ENCODE measurements at places on chromosomes 4 and X. TPM values are rescaled to one million over a fixed set of nuclear protein-coding genes. Genes with fewer than 3 reads are reported as not detected.

DNA sequence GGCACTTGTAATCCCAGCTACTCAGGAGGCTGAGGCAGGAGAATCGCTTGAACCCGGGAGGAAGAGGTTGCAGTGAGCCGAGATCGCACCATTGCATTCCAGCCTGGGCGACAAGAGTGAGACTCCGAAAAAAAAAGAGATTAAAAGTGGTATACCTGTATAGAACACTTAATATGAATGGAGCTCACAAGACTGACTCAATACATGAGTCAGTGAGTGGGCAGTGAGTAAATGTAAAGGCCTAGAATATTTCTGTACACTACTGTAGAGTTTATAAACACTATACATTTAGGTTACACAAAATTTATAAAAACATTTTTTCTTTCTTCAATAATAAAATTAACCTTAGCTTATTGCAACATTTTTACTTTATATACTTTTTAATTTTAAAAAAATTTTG, 93.8 kb downstream of the CENPC start:
- DNase-seq = peak; percentile 68

GRCh38 chr4:10129196-10130177, 12.9 kb upstream of the WDR1 start:
- peak; percentile 50 for DNase-seq

DNA sequence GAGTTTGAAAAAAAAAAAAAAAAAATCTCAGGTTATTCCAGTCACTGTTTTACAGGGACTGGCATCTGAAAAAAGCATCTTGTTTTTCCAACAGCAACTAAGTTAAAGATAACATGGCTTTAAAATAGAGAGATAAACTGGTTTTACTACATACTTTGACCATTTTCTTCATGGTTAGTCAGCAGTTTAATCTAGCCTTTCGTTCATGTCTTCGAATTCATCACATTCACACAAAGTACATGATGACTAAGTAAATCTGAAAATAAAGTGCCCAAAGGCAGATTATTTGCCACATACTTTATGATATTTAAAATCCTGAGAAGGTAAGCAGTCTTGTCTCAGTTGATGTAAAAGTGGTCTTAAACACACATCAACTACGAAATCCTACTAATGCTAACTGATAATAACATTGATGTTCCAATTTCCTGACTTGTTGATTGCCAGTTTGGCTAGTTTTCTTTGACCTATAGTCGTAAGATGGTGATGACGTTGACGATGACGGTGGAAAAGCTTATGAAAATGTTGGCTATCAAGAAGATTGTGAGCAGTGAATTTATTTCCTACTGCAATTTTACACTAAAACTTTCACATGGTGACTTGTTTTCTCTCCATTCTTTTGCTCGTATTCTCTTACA, 540.5 kb upstream of the BOD1L1 start:
- DNase-seq = peak; percentile 83

DNA sequence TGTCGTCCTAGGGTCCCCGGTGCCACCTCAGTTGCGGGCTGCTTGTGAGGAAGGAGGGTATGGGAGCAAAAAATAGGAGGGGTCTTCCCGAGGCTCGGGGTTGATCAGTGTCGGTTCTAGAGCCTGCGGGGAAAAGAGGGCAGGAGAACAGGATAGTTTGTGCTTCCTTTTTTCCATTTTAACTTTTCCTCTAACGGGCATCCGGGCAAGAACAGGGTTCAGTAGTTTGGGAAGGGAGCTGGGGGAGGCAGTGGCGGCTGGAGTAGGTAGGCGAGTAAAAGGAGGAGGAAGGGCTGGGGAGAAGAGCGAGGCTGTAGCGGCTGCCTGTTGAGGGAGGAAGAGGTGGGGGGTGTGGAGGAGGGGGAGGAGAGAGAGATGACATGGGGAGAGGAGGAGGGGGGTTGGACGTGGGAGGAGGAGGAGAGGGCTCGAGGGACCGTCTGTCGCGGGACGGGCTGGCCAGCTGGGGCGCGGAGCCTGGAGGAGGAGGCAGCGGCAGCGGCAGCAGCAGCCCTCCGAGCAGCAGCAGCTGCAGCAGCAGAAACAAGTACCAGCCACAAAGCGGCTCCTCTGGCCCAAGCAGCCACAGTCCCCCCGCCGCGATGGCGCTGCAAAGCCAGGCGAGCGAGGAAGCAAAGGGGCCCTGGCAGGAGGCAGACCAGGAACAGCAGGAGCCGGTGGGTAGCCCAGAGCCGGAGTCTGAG, at the start of gene SLC16A2:
SLC16A2 (plus strand) TSS at position 458 of the 704 bp plus-strand sequence; CDS start at position 603, 145 bp downstream.
- DNase-seq = peak; percentile 72

DNA sequence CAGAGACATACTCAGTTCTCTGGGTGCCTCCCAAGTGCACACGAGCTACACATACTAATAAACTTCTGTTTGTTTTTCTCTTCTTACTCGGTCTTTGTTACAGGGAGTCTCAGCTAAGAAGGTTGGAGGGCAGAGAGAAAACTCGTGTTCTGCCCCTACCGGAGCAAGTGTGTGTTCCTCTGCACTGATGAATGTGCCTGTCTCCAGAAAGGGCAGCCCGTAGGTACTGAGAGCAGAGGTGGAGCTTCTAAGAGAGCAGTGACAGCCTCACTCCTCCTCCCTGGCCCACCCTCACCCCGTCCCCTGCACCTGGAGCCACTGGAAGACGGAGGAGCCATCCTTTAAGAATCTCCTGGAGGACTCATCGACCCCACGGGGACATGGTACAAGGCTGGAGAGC, 67.6 kb downstream of the MTNR1A start:
- no peak for DNase-seq

DNA sequence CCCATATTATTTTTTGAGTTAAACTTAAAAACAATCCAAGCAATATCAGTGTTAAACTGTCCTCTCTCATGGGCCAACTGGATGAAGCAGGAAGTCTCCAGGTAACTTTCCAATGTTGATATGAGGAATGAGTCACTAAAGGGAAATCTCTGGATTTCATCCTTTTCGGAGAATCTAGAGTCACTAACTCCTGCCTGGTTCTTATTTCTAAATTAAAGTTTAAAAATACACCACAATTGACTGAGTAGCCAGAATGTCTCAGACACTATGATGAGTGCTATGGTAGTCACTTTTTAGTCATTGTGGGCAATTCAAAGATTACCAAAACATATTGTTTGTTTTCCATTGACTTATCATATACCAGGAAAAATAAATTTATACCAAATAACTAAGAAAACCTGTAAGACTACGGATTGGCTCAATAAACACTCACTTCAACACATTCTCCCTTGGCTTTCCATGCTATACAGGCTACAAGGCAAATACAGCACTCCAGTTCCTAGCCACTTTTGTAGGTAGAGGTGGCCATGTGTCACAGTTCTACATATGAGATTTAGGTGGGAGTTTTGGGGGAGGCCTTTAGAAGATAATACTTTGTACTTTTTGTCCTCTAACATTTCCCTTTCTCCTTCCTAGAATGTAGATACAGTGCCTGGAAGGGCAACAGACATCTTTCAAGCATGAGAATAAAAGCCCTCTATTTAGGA, 8.6 kb downstream of the SLC9B2 start:
- DNase-seq = peak; percentile 62

GRCh38 chr4:26715636-26716242, 131.9 kb downstream of the TBC1D19 start:
- DNase-seq = no peak

GRCh38 chr4:128601991-128602695, 207.4 kb upstream of the JADE1 start:
- DNase-seq = no peak

DNA sequence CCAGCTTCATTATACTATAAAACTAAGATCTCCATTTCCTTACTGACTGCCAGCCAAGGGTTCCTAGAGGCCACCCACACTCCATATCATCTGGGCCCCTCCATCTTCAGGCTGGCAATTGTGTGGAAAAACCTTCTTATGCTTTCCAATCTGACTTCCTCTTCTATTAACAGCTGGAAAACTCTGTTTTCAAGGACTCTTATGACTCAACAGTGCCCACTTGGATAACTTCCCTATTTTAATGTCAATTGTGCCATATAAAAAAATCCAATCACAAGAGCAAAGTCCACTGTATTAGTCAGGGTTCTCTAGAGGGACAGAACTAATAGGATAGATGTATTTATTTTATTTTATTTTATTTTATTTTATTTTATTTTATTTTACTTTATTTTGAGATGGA, 41.0 kb upstream of the CPEB2 start:
- DNase-seq = no peak

DNA sequence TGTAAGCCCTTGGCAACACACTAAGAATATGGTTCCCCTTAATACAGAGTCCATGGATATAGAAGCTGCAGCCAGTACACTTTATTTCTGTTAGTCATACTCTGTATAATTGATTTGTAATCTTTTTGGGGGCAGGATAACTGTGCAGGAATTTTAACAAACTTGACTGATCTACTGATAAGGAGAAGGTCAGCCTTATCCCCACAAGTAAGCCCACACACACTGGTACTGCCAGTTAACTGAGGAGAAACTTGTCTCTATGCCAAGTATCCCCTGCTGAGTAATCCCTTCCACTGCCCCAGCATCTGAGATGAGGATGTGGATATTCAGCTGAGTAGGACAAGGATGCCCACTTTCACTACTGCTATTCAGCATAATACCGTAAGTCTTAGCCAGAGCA, 154.9 kb upstream of the CXXC4 start:
- no peak for DNase-seq

DNA sequence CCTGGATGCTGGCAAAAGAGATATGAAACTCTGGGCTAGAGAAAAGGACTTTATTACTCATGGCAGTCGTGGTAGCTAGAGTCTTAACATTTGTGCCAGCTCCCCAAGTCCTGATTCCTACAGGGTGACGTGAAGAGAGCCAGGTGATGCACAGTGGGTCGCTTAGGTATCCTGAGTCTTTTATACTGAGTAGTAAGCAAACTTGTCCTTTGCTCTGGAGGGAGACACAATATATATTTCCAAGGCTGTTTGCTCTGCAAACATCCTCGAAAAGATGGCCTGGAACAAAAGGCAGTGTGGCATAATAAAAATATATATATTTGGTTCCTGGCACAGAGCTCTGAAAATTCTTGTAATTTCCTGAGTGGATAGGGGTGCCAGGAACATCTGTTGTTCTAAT, 23.0 kb downstream of the ZNF81 start:
- DNase-seq = no peak

DNA sequence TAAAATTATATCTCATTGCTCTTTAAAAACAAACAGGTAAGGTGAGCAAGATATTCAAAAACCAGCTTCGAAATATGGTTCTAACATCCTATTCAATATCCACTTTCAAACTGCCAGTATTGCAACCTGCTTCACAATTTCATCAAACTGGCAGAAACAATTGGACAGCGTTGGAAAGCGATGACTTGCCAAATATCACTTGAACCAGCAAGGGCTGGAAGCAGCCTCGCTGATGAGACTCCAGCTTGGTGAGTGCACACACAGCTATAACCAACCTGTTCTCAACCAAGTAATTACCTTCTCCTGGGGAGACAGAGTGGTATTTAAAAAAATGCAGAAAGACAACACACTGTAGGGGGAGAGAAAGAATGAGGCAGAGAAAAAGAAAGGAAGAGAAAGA, 155.8 kb upstream of the RAI2 start:
- no peak for DNase-seq

- DNase-seq = no peak
Observed at GRCh38 chr4:167774646-167775045, 317.7 kb upstream of the ANXA10 start.

DNA sequence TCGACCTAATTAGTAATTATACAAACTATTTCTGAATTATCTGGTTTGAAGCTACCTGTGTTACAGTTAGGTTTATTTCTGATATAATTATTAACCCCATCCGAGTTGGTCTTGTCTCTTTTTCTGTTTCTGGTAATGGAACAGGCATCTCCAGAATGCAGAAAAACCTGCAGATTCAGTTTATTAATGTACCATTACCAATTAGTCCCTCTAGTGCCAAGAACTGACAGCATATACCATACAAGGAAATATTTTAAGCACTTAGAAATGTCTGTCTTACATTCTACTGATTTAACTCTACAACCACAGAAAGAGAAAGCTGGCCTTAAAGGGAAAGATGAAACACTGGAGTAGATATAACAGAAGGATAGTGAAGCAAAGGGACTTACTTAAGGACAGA, 570.6 kb downstream of the CENPC start:
- peak; percentile 82 for DNase-seq

GRCh38 chrX:53075011-53075410, 7.2 kb upstream of the TSPYL2 start:
- DNase-seq = no peak

GRCh38 chr4:82891707-82892466, 934 bp upstream of the SEC31A start:
- DNase-seq = no peak

BANK1 gene
- 1.8 TPM for total RNA-seq

XK gene
- total RNA-seq = 7.7 TPM

EFHC2 gene
- 0.29 TPM for total RNA-seq

DCAF8L2 gene
- not detected for total RNA-seq

SGMS2 gene
- 58.7 TPM for total RNA-seq

SHROOM4 gene
- total RNA-seq = not detected

CSN1S1 gene
- not detected for total RNA-seq

RIBC1 gene
- 1.6 TPM for total RNA-seq

MAGEA2 gene
- not detected for total RNA-seq

DGAT2L6 gene
- total RNA-seq = not detected

ANK2 gene
- total RNA-seq = 1.4 TPM

C4orf51 gene
- not detected for total RNA-seq
